ENCODE measurements at places on chromosomes 3 and 15.

DNA sequence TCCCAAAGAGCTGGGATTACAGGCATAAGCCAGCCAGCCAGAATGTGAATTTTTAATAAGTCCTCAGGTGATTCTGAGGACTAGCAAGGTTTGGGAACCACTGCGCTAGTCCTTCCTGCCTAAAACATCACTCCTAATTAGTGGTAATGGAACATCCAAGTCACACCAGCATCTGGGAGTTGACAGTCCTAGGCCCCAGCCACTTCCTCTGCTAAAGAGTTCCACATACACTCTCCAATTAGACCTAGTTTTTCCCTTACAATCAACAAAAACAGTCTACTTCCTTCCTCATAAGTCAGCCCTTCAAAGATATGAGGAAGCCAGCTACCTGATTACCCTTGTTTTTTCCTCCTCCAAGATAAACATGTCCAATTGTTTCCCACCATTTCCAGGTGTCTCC, 78.1 kb downstream of the OXNAD1 start:
- DNase-seq, result no peak

DNA sequence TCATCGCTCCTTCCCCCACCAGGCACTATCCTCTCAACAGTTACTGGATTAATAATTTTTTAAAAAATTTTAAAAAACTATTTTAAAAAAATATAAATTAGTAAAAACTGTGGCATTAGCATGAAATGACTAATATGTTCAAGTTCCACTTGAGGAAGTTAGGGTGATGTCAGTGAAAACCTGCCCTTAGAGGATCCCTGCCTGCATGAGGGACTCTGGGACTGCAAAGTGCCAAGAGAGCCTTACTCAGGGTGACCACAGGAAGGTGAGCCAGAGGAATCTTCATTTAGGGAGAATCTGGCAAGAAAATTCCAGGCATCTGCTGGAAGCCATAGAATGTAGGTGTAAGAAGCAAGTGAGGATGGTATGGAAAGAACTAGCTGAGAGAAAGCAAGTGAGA, 157.7 kb upstream of the BCL6 start:
- no peak for DNase-seq

GRCh38 chr15:92693691-92694331, 38.2 kb upstream of the FAM174B start:
- DNase-seq, result no peak

DNA sequence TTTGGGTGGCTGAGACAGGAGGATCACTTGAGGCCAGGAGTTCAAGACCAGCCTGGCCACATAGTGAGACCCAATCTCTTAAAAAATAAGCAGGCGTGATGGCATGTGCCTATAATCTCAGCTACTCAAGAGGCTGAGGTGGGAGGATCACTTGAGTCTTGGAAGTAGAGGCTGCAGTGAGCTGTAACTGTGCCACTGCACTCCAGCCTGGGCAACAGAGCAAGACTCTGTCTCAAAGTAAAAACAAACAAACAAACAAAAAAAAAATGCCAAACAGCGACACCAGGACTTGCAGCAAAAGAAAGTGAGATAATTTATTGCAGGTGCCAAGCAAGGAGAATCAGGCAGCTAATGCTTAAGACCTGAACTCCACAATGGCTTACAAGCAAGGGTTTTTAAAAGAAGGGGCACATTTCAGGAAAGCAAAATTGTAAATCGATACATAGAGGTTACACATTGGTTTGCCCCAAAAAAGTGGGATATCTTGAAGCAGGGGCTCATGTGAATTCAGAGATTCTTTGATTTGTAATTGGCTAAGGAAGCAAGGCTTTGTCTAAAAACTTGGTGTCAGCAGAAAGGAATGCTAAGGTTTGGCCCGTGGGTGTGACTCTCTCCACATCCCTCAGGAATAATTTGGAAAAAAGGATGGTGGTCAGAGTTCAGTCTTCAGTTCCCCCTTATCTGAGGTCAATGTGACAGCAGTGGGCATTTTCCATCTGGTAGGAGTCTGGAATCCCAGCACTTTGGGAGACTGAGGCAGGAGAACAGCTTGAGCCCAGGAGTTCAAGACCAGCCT, 5.2 kb upstream of the MPI start:
- DNase-seq, result no peak

GRCh38 chr3:176633511-176633910, 563.8 kb downstream of the TBL1XR1 start:
- DNase-seq, result no peak

DNA sequence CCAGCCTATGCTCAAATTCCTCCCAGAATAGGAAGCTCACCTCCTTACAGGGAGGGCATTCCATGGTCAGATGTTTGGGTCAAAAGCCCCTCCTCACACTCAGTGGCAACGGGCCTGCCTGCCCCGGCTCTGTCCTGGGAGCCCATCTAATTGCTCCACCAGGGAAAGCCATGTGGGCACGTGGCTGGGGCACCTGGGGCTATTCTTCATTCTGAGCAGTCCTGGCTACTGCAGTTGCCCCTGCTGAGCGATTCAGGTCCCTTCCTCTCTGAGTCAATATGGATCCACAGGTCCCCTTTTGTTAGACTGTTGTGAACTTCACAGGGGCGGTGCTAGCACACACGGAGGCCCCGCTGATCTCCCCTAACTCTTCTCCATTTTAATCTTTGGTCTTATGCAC, 39.4 kb downstream of the TPRA1 start:
- DNase-seq, result no peak

GRCh38 chr15:27592036-27592760, 506.9 kb downstream of the OCA2 start:
- no peak for DNase-seq

DNA sequence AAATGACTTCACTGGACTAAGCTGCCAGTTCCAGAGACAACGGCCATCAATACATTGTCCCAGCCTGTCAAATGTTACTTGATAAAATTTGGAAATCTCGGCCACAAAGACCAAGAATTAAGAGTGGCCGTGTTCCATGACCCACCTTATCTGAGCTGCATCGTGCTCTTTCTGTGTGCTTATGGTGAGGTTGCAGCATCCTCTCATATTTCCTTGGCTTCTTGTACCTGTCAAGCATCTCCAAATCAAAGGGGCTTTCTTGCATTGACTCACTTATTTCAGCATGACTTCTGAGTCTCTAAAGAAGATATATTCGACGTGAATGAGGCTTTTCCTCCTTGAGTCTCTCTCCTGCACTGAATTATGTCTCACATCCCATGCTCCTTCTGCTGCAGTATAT, 421.7 kb downstream of the MCTP2 start:
- no peak for DNase-seq
